ENCODE measurements at places on chromosomes 3 and 15. TPM values are rescaled to one million over a fixed set of nuclear protein-coding genes. Genes with fewer than 3 reads are reported as not detected.

The GPR15 gene
- total RNA-seq, result not detected

The C3orf85 gene
- not detected for total RNA-seq

The GLDN gene
- 0.22 TPM for total RNA-seq

The RTP4 gene
- total RNA-seq, result 1.4 TPM

The PPP1R14D gene
- total RNA-seq, result not detected

The CPB1 gene
- not detected for total RNA-seq

The PYGO1 gene
- total RNA-seq, result 10.6 TPM

The EBLN2 gene
- 7.7 TPM for total RNA-seq

The BRK1 gene
- 83.0 TPM for total RNA-seq

The APBA2 gene
- 10.7 TPM for total RNA-seq

Data from uterine smooth muscle cell (primary cell).